ENCODE measurements at places on chromosomes 1 and 21. TPM values are rescaled to one million over a fixed set of nuclear protein-coding genes. Genes with fewer than 3 reads are reported as not detected.

Gene ETV3L
- total RNA-seq = under 0.01 TPM

Gene TMEM82
- not detected for total RNA-seq

Gene KCNK2
- 78.7 TPM for total RNA-seq

Gene HES3
- not detected for total RNA-seq

Gene COL11A1
- 20.0 TPM for total RNA-seq
